ENCODE measurements at places on chromosomes 1 and 21.
A peak's percentile ranks its signal among the peaks of the same experiment; 100 is the strongest.

DNA sequence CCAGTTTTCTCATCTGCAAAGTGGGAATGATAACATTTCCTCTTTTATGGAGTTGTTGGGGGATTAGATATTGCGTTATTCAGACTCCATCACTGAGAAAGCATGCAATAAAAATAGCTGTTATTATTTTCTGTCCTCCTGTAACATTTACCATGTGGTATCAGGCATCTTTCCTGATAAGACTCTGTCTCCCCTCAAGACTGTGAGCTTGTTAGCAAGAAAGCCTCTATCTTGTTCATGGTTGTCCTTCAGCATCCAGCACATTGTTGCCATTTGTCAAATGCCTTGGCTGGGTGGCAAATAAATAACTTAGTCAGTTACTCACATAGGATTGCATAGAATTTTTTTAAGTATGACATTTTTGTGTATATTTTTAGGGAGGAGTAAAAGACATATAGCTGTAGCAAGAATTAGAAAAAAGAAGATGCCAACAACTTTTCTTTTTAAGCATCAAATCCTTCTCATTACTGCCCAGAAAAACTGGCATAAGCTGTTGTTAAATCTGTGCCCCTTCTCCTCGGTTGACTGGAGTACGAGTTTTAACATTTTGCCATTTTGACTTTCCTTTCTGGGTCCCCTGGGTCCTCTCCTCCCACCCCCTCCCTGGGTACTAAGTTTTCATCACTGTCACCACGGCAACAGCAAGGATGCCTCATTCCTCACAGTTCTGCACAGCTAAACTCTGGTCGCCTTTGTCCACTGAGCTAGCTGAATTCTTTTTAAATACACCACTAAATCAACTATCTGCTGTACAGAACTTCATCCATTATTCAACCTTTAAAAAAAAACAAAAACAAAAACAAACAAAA, 1.0 kb upstream of the JAM2 start:
- DNase-seq = no peak

DNA sequence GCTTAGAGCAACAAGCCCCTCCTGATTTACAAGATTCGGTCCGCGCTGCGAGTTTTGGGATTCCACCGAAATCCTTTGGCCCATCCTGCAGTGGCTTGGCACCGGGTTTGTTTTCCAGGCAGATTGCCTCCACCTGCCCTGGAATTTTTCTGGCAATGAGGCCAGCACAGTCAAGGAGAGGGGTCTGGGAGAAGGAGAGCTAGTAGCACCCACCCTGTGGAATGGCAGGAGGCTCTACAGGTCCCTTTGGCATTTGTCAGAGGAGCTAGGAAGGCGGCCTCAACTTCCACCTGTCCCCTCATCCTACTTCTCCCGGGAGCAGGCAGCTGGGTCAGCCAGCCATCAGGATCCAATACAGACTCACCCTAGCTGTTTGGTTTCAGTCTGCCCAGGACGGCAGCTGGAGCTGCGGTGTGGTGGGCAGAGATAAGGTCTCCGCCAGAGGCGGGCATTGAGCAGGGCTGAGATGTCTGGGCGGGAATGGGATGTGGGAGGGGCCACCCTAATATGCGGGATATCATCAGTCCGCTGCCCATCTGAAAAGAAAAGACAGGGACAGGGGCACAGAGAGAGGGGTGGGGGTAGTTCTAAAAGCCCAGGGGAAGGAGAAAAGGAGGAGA, 37.8 kb upstream of the PRELP start:
- no peak for DNase-seq

DNA sequence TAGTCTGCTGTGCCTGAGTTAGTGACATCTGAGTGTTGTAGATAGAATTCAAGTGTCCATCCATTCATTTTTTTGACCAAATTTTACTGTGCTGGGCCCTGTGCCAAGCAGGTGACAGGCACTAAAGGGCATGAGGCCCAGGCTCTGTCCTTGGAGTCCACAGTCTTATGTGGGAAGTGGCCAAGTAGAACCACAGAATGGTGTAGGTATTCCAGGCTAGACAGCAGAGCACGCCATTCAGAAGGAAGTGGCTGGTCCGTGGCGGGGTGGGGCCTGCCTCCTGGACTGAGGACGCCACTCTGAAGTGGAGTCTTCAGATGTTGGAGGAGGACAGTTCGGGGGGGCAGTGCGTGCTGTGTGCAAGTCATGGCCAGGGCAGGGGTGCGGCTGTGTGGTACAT, 68.9 kb upstream of the ACTL8 start:
- no peak for DNase-seq

- DNase-seq = no peak
Observed at GRCh38 chr1:205670611-205671430, 9.5 kb downstream of the SLC45A3 start.

- peak; percentile 66 for DNase-seq
Observed at GRCh38 chr1:16235944-16236510, 956 bp downstream of the CPLANE2 start.

DNA sequence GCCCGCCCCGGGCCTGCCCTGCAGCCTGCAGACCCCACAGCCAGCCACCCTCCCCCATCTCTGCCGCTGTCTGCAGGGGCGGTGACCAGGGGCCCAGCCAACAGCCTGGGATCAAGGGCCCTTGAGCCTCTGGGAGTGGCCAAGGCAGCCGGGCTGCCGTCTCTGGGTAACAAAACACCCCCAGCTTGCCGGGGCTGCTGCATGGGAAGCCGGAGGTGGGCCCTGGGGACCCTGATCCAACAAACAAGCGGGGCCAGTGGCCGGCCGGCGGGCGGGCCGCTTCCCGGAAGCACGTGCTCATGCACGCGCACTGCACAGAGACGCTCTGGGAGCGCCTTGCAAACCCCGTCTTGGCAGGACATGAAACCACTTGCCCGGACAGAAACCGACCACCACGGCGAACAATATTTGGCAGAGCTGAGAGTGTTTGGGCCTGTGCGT, 13.2 kb downstream of the MEGF6 start:
- no peak for DNase-seq

- no peak for DNase-seq
Observed at GRCh38 chr1:2523191-2523890, 3.1 kb downstream of the PANK4 start.

GRCh38 chr1:244022311-244022710, 28.8 kb upstream of the ZBTB18 start:
- peak; percentile 35 for DNase-seq

Data from AML-193 (cell line).